ENCODE measurements at places on chromosomes 7 and 10. TPM values are rescaled to one million over a fixed set of nuclear protein-coding genes. Genes with fewer than 3 reads are reported as not detected.
A peak's percentile ranks its signal among the peaks of the same experiment; 100 is the strongest.

GRCh38 chr7:42340436-42340835 is 103.4 kb upstream of the GLI3 start:
- DNase-seq, result no peak

- DNase-seq, result no peak
Measured at GRCh38 chr10:110392868-110393740, 88.4 kb upstream of the SMNDC1 start.

DNA sequence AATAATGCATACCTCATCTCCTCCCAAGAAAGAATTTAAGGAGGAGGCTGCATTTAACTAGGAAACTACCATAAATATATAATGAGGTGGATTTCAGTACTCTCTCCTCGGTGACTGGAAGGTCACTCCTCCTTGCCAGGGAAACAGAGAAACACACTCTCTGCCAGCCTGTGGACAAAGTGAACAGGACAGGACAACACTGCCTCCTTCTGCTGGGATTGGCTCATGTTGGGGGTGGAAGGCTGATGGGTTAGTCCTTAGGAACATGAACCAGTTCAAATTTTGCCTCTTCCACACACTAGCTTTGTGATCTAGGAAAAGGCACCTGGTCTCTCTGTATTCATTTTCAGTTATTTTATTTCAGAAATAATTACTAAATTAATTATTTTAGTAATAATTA is 50.6 kb upstream of the STEAP4 start:
- DNase-seq, result no peak

DNA sequence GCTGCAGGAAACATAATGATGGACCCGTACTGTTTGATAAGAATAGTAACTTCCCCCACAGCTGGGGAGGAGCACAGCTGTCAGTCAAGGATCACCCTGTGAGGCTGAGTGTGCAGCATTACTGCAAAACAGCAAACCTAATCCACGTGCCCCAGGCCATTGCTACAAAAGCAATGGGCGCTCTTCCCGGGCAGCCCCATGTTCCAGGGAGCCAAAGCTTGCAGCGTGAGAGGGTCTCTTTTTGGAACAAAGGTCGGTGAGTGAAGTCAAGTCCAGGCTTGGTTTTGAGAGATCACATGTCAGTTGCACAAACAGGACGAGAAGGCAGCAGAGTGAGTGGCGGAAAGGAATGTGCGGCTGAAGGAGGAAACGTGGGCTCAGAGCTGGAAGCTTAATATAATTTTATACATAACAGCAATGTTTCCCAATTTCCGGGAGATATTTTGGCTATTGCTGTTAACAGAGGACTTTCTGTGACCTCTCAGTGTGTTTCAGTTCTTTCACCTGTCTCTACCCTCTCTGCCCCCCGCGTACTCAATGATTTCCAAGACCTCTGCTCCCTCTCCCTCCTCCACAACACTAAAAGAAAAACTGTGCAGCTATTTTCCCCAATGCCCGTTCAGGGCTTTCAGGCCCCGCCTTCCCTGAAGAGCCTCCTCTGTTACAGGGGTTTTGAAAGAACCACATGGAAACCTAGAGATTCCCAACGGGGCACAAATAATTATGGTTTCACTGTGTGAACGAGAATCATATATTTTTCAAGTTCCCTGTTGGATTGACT is 128.9 kb downstream of the MTPAP start:
- DNase-seq, result no peak

DNA sequence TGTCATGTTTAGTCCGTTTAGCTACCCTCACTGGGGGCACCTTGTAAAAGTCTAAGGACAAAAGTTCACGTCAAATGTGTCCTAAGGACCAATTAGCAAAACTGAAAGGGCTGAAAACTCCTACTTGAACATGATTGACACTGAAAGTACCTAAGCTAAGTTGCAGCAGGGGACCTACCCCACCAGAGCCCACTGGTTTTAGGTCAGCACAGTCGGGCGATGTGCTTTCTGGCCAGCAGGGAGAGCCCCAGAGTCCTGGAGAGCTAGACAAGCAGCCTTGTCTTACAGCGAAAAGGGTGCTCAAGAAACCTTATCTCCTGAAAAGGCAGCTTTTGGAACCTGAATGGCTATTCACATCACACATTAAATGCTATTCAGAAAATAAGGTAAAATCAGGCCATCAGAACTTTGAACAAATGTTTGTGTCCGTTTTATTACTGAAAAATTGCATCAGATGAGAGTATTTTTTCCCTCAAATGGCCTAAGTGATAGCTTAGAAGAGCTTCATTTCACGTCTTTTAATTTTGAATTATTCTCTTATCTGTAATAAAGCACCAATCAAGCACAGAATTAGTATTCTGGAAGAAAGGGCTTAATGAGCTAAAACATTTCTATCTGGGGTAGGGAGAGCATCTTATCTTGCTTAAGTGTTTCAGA is 52.2 kb upstream of the MKI67 start:
- DNase-seq, result peak; percentile 57

- peak; percentile 70 for DNase-seq
Measured at GRCh38 chr10:68156373-68157185, 47.3 kb downstream of the MYPN start.

GRCh38 chr10:132390170-132390920 is 6.7 kb upstream of the PWWP2B start:
- no peak for DNase-seq

DNA sequence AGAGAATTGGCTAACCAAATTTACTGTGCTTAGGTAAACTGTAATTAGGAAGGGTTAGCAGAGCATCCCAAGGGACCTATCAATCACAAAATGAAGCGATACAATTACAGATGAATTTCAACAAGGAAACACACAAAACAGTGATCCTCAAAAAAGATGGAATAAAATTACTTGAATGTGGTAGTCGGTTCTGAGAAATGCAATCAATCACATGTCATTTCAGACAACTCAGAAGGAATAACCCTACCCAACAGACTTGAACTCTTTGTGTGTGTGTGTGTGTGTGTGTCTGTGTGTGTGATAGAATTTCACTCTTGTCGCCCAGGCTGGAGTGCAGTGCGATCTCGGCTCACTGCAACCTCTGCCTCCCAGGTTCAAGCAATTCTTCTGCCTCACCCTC is 43.5 kb downstream of the ST8SIA6 start:
- DNase-seq, result no peak

DNA sequence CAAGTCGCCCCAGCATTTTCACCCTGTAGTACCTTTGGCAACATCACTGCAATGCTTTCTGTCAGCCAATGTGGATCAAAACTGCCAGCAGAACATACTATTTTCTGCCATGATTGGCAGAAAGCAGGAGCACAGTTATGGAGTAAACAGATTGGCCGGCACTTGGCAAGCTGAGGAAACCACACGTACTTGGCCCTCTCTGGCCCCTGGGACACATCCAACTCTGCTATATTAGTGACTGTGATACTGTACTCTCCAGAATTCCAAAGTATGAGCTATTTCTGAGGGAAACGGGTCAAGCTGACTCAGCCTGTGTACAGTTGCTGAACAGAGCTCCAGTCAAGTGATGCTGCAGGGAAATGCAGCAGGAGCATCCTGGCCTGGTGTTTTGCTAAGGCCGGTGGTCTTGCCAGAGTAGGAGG is 39.8 kb upstream of the LANCL2 start:
- DNase-seq, result peak; percentile 37

GRCh38 chr7:114857605-114858004 is 64.3 kb upstream of the MDFIC start:
- DNase-seq, result no peak

- no peak for DNase-seq
Measured at GRCh38 chr7:47374538-47374937, 207.4 kb downstream of the TNS3 start.

DNA sequence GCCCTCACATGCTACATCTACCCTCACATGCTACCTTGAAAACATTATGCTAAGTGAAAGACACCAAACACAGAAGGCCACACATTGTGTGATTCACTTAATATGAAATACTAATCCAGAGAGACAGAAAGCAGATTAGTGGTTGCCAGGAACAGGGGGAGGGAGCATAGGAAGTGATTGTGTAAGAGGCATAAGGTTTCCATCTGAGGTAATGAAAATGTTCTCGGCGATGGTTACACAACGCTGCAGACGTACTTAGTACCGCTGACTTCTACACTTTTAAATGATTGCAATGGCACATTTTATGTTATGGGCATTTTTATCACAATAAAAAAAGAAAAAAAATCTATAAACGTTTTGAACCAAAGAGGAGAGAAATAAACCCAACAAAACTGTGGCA is 742.3 kb downstream of the TYW1 start:
- peak; percentile 69 for DNase-seq

- no peak for DNase-seq
Measured at GRCh38 chr7:155792315-155792960, 19.8 kb downstream of the SHH start.

- DNase-seq, result no peak
Measured at GRCh38 chr7:130446259-130446658, 5.4 kb upstream of the CEP41 start.

DNA sequence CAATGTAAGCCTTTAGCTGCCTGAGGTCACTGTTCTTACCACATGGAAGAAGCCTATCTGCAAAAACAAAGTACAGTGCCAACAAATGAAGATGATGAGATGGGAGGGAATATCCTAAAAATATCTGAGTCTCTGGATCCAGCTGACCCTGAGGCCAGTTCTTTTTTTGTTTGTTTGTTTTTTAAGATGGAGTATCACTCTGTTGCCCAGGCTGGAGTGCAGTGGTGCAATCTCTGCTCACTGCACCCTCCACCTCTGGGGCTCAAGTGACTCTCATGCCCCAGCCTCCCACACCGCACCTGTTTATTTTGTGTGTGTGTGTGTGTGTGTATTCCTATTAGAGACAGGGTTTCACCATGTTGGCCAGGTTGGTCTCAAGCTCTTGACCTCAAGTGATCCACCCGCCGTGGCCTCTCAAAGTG is 44.9 kb downstream of the HYCC1 start:
- DNase-seq, result no peak

GRCh38 chr7:117986645-117987269 is 113.5 kb upstream of the CTTNBP2 start:
- no peak for DNase-seq

DNA sequence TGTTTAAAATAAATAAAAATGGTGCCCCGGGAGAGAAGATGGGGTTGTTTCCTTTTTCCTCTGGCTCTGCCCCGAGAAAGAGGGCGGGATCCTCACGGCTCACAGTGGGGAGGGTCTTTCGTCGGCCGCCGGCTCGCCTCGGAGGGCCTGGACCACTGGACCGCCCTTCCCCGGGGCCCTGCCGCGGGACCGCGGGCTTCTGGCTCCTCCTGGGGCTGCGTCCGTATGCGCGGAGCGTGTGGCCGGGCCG is 3.5 kb upstream of the IGF2BP3 start:
- no peak for DNase-seq

GRCh38 chr10:119286516-119286915 is 79.1 kb downstream of the GRK5 start:
- no peak for DNase-seq

DNA sequence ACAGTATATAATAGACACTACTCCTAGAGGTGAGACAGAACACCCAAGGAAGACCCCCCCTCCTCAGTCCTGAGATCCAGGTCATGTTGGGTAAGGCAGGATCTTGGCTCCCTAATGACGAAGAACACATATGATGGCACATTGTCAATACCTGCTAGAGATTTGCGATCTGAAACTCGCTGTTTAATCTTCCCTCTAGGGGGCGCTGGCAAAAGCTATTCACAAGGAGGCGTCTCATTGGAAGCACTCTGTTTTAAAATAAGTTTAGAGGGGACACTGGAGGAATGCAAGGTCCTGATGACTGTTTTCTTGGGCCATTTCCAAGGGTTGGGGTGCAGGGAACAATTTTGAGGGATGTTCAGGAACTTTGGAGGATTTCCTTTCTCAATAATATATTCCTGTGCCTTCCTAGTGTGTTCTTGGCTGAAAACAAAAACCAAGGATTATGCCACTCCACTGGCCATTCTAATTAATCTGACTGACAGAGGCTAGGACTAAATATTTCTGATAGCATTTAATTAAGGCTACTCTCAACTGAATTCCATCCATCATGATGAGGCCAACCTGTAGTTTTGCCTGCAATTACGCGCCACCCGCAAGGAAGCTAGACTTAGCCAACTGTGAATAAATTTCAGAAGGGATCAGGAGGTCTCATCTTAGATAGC is 1013.8 kb upstream of the MBL2 start:
- no peak for DNase-seq

- DNase-seq, result no peak
Measured at GRCh38 chr10:26440088-26440470, 1.9 kb downstream of the APBB1IP start.

GIMAP1 gene
- total RNA-seq, result 3.2 TPM

HOXA5 gene
- total RNA-seq, result 15.1 TPM

HIF1AN gene
- total RNA-seq, result 15.0 TPM

MNX1 gene
- total RNA-seq, result not detected

HOXA10 gene
- 11.2 TPM for total RNA-seq

VOPP1 gene
- total RNA-seq, result 29.8 TPM

CDC14C gene
- total RNA-seq, result not detected

ATP5F1C gene
- total RNA-seq, result 201 TPM
